SJCRH30 (cell line): ENCODE measurements at places on chromosomes 1 and 21. TPM values are rescaled to one million over a fixed set of nuclear protein-coding genes. Genes with fewer than 3 reads are reported as not detected.

- no peaks in the 10 kb centered on the region for H3K4me1 ChIP-seq
- H3K4me3 ChIP-seq, result no peak overlapping the region
- no peaks in the 10 kb centered on the region for H3K36me3 ChIP-seq
- H3K27me3 ChIP-seq, result no peaks in the 10 kb centered on the region
- DNase-seq, result no peak
These were observed 19.2 kb downstream of the DSTYK start for GRCh38 chr1:205192287-205192686.

GRCh38 chr1:186837806-186838205 lies 9.1 kb downstream of the PLA2G4A start:
- no peaks in the 10 kb centered on the region for H3K36me3 ChIP-seq
- no peaks in the 10 kb centered on the region for H3K4me1 ChIP-seq
- no peak for DNase-seq

DNA sequence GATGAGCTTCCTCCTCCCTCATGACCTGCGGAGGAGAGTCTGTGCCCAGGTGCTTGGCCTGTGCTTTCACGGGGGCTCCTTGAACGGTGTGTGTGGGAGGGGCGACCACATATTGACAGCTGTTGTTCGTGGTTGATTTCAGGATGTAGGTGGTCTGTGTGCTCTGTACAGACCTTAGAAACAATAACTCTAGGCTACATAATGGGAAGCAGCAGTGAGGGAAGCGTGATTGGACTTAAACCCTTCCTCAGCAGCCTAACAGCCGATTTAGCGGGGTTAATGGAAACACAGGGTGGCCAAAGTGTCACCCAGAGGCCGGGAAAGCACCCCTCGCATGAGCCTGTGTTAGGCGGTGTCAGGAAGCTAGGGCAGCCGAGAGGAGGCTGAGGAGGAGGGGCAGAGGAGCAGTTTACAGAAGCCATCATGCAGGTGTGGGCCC lies 56.0 kb downstream of the TBCE start:
- no peaks in the 10 kb centered on the region for H3K27me3 ChIP-seq
- H3K4me3 ChIP-seq, result no peak overlapping the region
- H3K36me3 ChIP-seq, result no peaks in the 10 kb centered on the region

GRCh38 chr1:16055613-16056520 lies 12.3 kb downstream of the CLCNKB start:
- H3K36me3 ChIP-seq, result no peaks in the 10 kb centered on the region
- H3K27ac ChIP-seq, result no peak overlapping the region
- no peaks in the 10 kb centered on the region for H3K4me1 ChIP-seq
- H3K4me3 ChIP-seq, result no peak overlapping the region
- H3K27me3 ChIP-seq, result peaks cover 7% of the 10 kb centered on the region; the same call in 1 of the 2 replicates
- DNase-seq, result peak; percentile 95

- no peak overlapping the region for H3K4me3 ChIP-seq
- no peak for DNase-seq
- no peak overlapping the region for H3K27ac ChIP-seq
- no peaks in the 10 kb centered on the region for H3K27me3 ChIP-seq
- H3K36me3 ChIP-seq, result no peaks in the 10 kb centered on the region
These were observed 241.4 kb downstream of the NFIA start for GRCh38 chr1:61323681-61324328.

DNA sequence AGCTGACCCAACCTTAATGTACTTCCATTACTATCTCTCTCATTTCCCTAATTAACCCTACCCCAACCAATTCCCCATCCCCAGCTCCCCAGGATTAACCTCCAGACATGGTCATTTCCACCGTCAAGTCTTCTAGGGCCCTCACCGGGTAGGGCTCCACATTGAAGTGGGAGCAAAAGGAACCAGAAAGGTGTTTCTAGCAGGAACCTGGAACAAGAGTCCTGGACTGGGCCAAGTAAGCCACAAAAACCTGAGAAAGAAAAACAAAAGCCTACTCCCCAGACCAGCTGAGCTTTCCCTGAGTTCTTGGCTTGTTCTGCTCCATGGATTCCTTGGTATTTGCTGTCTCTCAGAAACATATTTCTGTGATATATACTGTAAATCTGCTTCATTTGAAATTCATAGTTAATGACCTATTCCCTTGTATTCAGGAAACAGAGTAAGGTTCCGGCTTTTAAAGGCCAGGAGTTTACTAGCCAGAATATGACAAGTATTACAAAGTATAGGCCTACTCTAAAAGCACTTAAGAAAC lies 58.4 kb downstream of the SYF2 start:
- no peak overlapping the region for H3K27ac ChIP-seq
- DNase-seq, result no peak
- no peak overlapping the region for H3K4me3 ChIP-seq
- H3K27me3 ChIP-seq, result peaks cover 13% of the 10 kb centered on the region
- H3K36me3 ChIP-seq, result no peaks in the 10 kb centered on the region

GRCh38 chr1:6794164-6794563 lies 8.9 kb downstream of the CAMTA1 start:
- H3K27ac ChIP-seq, result no peak overlapping the region
- H3K27me3 ChIP-seq, result no peaks in the 10 kb centered on the region
- DNase-seq, result peak; percentile 57
- H3K4me1 ChIP-seq, result no peaks in the 10 kb centered on the region

DNA sequence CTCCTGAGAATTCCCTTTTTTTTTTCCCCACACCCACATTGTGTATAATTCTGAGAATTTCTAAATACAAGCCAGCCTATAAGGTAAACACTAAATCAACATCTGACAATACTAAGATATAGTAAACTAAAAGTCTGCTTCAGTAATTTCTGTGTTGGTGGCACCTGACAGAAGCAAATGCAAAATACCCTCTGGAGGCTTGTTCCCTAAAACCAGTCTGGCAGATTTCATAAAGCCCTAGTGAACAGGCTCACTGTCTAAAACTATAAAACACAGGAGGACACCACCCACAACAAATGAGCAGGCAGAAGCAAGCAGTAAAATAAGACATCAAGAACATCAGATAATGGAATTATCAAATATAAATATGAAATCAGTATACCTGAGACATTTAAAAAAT lies 11.5 kb downstream of the TRIM33 start:
- no peaks in the 10 kb centered on the region for H3K36me3 ChIP-seq
- no peak for DNase-seq
- H3K4me1 ChIP-seq, result no peaks in the 10 kb centered on the region
- H3K27me3 ChIP-seq, result no peaks in the 10 kb centered on the region

GRCh38 chr1:60870269-60870865 lies 212.0 kb upstream of the NFIA start:
- H3K36me3 ChIP-seq, result no peaks in the 10 kb centered on the region
- no peaks in the 10 kb centered on the region for H3K4me1 ChIP-seq
- H3K27me3 ChIP-seq, result peaks cover 8% of the 10 kb centered on the region
- H3K27ac ChIP-seq, result no peak overlapping the region
- DNase-seq, result no peak
- no peak overlapping the region for H3K4me3 ChIP-seq

GRCh38 chr1:51963592-51964308 lies 26.8 kb downstream of the RAB3B start:
- H3K27me3 ChIP-seq, result no peaks in the 10 kb centered on the region
- H3K36me3 ChIP-seq, result no peaks in the 10 kb centered on the region

FAM72B gene
- total RNA-seq, result 14.2 and 15.2 TPM in 2 replicates

CDA gene
- total RNA-seq, result not detected in 2 replicates

MMEL1 gene
- not detected in 2 replicates for total RNA-seq

PLA2G2C gene
- total RNA-seq, result not detected in 2 replicates

INSRR gene
- not detected in 2 replicates for total RNA-seq

GJA5 gene
- total RNA-seq, result not detected in 2 replicates
